ENCODE measurements at places on chromosomes 7 and 10.

GRCh38 chr10:103632247-103632642 lies 138.7 kb downstream of the NEURL1 start:
- DNase-seq, result no peak

DNA sequence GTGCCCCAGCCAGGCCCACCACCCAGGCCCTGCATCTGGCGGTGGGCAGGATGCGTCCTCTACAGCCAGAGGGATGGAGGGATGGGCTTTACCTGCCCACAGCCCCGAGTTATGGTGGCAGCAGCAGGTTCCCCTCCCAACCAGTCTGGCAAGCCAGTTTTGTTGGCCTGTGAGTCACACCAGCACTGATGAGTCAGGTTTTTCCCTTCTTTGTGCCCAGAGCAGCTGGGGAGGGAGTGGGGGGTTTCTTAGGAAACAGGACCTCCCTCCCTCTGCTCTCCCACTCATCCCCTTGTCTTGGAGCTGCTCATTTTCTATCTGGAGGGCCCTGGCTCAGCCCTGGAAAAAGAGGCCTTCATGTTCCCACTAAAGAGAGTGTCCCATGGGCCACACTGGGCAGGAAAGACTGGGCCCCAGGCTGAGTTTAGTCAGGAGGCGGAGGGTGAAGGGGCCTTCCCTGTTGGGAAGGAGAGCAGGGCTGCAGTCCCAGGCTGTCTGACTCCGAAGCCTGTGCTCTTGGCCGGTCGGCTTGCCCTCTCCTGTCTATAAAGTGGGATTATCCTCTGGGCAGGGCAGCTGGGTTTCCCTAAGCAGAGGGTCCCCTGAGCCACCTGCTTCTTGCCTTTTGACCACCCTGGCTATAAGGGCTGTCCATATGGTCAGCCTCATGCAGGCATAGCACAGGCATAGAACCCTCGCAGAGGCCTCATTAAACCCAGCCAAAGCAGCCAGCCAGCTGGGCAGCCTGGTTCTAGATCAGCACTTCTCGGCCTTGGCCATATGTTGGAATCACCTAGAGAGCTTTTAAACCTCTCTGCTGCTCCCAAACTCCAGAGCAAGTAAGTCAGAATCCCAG lies 30.2 kb upstream of the ANKRD2 start:
- DNase-seq, result no peak

DNA sequence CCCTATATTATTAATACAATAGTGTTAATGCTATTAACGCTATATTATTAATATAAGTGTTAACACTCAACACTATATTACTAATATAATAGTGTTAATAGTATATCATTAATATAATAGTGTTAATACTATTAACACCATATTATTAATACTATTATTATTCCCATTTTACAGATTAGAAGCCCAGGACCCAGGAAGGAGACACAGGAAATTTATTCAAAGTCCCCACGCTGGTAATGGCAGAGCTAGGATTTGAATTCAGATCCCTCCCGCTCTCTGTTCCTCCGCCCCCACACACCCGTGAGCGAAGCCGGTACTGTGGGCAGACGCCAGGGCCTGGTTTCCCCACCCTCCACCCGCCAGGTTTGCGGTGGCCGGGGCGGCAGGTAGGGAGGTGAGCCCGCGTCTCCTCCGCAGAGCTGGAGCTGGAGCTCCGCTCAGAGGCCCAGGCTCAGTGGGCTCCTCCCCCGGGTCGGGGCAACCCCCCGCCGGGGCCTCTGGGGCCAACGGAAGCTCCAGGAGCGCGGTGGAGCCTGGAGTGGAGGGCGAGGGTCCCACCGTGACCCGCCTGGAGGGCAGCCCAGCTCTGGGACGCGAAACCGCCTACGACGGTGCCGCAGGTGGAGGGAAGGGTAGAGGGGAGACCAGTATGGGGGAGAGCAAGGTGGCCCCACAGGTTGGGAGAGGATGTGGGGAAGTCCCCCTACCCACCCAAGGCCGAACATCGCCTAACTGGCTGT lies at the start of gene TMEM225B:
TSS of gene TMEM225B (plus strand) at position 506 of the 740 bp plus-strand sequence. CDS start 6,122 bp downstream, outside the sequence.
- no peak for DNase-seq

DNA sequence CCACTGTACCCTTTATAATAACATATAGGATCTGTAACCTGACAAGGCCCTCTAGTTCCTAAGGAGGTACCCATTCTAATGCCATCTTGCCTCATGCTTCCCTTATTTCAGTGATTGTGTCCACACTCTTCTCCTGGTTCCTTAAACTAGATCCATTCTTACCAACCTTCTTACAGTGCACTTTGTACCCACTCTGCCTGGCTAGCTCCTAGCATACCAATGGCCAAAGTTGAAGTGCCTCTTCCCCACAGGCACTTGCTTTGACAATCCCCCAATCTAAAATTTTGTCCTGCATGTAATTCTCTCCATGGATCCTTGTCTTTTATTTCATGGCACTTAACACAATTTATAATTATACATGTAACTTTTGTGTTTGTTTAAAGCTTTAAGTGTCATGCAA lies 40.9 kb downstream of the CCDC71L start:
- DNase-seq, result no peak

DNA sequence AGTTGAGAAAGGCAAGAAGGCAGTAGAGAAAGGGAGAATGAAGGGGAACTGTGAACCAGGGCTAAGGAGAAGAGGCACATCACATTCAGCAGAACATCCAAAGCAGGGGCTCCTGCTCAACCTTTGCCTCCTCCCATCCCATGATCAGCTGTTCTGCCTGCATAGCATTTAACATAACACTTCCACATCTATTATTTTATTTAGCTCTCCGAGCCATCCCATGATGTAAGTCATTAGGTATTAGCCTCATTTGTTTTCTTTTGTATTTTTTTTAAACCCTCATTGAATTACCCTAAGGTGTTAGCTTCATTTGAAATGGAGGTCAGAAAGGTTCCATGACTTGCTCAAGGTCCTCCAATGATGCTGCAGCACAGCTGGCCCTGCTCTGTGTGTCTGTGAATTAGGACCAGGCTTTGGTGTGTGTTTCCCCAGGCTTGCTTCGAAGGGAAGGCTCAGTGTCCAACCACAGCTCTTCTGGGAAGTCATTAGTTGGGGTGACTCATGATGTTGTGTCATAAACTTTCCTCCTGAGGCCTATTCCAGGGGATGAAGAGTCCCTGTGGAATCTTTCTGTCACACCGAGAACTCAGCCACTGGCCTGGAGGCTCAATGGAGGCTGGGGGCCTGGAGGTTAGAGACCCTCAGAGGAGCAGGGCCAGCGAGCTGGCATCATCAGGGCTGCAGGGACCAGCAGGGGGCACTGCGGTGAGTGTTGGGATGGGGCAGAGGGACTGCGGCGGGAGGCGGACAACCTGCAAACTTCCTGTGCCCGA lies 16.5 kb downstream of the NPFFR1 start:
- no peak for DNase-seq

DNA sequence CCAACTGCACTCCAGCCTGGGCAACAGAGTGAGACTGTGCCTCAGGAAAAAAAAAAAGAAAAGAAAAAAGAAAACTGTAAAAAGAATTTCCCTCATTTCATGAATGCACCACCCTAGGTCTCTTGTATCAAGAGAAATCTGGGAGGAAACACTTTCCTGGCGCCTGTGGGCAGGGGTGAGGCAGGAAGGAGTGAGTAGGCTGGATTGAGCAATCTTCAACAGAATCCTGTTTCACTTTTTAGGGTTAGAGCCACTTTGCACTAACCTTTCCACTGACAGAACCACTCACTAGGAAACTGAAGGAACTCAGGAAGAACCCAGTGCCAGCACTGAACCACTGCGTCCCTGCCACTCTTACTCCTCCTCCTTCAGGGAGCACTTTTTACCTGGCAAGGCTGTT lies 282.1 kb downstream of the CCDC3 start:
- DNase-seq, result no peak

- no peak for DNase-seq
Measured at GRCh38 chr7:109354000-109354399, 784.3 kb downstream of the DNAJB9 start.

GRCh38 chr10:74033702-74034101 lies 35.8 kb downstream of the VCL start:
- no peak for DNase-seq

DNA sequence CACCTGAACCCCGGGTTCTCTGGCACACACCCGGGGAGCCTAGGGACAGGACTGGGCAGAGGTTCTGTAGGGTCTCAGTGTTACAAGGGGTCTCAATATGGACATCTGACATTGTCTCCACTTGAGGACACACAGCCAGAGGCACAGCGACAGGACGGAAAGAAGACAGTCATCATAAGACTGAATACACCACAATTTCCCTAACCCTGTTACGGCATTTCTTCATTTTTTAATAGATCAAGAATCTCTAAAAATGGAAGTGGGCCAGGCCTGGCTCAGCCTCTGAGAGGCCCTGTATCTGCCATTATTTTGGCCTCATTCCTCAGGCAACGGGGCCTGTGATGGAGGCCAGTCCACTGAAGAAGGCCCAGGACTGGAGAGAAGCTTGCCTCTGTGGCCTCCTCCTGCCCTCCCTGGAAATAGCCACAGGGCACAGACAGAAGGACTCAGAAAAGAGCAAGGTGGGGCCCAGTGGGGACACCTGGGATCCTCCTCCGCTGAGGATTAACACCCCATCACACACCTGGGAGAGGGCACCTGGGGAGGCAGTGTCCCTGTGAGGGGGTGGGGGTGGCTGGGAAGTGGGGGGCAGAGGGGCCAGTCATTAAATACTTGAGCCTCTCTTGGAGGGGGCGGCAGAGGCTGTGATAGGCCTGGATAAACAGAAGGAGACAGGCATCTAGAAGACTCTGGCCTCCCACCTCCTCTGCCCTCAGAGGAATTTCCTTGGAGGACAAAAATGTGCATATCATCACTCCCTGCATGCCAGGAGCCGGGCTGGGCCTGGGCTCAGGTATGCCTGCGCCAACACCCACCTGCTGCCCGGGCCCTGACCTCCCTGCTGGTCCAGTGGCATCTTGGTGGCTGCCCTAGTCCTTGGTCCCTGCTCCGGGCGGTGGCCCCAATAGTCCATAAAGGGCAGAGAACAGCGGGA lies 8.0 kb downstream of the SPOCK2 start:
- no peak for DNase-seq

DNA sequence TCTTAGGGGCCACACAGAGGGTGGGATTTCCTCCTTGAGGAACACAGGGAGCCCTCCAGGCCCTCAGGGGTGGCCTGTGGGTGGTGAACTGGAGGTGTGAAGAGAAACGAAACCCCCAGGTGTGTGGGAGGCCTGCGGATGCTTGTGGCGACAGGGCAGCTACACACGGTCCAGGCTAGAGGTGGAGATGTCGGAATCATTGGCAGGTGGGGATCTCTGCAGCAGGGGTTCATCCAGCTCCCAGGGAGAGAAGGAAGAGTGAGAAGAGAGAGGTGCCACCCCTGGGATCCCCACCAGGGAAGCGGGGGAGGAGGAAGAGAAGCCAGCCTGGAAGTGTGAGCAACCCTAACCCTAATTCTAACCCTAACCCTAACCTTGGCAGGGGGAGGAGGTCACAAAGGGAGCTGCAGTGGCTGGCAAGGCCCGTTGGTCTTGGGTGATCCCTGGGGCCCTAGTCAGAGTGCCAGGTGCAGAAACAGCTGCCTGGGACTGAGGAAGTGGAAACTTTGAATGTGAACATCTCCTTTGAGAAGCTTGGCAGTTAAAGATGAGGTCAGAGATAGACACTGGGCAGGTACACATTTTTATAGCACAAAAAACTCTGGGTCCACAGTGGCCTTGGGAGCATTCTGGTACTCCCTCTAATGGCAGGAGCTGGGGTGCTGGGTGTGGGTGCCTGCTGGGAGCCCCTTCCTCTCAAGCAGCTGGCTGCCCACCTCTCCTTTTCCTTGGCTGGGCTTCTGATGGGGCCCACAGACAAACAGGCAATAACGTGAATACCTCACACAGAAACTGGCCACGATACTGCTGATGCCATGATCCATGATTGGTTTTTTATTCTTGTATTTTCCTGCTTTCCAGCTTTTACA lies 6.8 kb upstream of the AEBP1 start:
- no peak for DNase-seq

- DNase-seq, result no peak
Measured at GRCh38 chr7:38902449-38902848, 6.5 kb downstream of the VPS41 start.

DNA sequence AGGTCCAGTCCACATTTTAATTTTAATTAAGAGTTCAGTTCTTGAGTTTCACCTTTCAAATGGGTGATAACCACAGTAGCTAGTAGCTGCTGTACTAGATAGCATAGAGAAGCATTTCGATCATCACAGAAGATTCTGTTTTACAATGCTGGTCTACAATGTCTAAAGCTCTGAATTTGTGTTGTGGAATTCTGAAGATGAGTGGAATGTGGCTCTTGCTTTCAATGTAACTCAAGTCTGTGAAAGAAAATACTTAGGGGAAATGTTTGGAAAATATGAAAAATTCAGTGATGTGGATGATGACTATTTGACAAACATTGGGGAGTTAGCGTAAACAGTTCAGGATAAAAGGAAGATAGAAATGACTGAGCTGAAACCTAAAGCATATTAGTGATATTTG lies 139.4 kb downstream of the GNAT3 start:
- no peak for DNase-seq

DNA sequence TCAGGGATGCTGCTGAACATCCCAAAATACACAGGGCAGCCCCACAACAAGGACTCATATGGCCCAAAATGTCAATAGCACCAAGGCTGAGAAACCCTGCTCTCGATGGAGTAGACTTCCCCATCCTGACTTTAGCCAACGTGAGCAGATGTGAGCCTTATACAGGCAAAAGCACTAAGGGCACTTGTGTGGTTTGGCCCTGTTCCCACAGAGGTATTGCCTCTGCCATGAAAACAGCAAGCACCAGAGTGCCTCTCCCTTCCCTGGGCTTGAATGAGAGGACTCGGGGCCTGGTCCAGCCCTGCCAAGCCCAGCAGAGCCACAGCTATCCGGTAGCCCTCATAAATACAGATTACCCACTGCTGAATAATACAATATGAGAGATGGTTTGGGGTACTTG lies 47.5 kb downstream of the ACSM6 start:
- no peak for DNase-seq

- no peak for DNase-seq
Measured at GRCh38 chr7:133601617-133602016, 348.7 kb downstream of the EXOC4 start.

- DNase-seq, result no peak
Measured at GRCh38 chr7:75793676-75794075, 19.9 kb downstream of the CCL24 start.

DNA sequence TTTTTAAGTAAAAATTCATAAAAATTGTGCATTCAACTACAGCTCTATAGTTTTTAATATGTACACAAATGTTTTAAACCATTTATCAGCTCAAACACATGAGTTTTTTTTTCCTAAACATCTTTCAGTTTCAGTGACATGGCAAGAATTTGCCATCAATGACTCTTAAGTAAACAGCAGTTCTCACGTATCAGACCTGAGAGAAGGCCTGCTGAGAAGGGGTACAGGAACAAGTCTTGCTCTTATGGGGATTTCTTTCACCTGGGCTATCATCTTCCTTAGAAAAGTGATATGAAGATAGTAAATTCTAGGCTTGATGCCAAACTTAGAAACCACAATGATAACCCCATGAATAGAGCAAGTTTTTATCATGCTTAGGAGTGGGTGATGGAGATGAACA lies 467.8 kb downstream of the ARL4A start:
- DNase-seq, result no peak

GRCh38 chr10:91617072-91617609 lies 15.7 kb downstream of the PPP1R3C start:
- no peak for DNase-seq
